NCI-H2081 treated with DMSO at 0.1 percent for 48 hours (cell line): ENCODE measurements at places on chromosomes 12 and 14.

GRCh38 chr14:32480337-32480736 lies 151.2 kb downstream of the AKAP6 start:
- no peak for DNase-seq

DNA sequence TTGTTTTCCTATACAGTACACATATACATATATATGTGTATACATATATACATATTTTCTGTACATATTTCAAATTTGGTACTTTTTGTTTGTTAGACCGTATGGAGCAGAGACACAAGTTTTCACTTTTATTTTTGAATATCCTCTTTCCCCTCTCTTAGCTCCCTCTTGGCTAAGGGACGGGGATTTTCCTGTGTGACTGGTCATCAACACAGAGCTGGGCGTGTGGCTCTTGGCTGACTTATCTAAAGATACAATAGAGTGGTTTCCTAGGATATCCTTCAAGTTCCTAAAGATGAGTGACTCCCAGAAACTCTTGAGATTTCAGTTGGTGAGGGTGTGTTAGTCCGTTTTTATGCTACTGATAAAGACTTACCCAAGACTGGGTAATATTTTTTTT lies 1404.5 kb upstream of the TMEM132C start:
- no peak for DNase-seq

- no peak for DNase-seq
Observed at GRCh38 chr14:60204104-60204842, 39.1 kb upstream of the DHRS7 start.

DNA sequence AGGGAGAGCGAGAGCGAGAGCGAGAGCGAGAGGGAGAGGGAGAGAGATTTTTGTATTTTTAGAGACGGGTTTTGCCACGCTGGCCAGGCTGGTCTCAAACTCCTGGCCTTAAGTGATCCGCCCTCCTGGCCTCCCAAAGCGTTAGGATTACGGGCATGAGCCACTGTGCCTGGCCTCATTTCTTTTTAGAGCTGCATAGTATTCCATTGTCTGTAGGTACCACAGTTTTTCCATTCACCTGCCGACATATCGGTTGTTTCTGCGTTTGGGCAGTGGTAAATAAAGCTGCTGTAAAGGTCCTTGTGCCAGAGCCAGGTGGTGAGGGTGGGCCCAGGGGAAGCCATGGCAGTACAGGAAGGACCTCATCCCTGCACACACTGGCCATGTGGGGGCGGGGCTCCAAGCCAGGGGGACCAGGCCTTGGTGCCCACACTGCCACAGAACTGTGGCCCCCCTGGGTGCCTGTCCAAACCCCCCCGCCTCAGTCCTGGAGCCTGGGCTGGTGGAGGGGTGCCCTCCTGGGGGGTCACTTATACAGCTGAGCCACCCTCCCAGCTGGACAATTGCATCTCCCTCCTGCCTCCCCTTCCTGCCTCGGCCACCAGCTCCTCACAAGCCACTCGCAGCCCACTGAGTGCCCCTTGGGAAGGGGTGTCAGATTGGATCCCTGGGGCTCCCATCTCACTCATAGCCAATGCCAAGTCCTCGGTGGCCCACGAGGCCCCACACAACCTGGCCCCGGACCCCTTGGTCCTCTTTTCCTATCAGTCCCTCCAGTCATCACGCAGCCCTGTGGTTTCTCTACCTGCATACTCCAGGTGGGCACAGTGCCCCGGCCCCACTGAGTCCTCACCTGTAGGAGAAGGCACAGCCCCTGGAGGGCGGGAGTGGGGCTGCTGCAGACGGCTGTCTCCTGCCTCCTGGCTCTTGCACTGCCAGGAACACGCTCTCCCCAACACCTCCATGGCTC lies 1.7 kb upstream of the PUS1 start:
- no peak for DNase-seq

GRCh38 chr12:79706156-79706555 lies 15.4 kb upstream of the PAWR start:
- DNase-seq, result no peak

GRCh38 chr12:48027183-48028002 lies 23.1 kb upstream of the COL2A1 start:
- DNase-seq, result no peak
